ENCODE measurements at places on chromosomes 7 and 10.

DNA sequence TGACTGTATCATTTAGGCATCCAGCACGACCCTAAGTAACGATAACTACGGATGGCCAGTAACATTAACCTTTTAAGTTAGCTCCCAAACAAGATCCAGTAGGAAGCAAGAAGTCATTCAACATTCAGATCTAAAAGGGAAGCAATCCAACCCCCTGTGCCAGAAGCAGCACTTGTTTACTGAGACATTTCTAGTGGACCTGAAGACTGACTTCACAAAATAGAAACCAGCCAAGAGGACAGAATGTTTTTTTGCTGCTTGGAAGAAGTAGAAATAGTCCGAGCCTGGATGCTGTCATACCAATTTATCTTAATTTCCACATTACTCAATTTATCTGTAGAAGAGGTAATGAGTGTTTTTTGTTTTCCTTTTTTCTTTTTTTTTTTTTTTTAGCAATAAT lies 88.0 kb upstream of the CTTNBP2 start:
- no peak for DNase-seq

- no peak for DNase-seq
These were observed 29.6 kb downstream of the MAD1L1 start for GRCh38 chr7:2202901-2203765.

DNA sequence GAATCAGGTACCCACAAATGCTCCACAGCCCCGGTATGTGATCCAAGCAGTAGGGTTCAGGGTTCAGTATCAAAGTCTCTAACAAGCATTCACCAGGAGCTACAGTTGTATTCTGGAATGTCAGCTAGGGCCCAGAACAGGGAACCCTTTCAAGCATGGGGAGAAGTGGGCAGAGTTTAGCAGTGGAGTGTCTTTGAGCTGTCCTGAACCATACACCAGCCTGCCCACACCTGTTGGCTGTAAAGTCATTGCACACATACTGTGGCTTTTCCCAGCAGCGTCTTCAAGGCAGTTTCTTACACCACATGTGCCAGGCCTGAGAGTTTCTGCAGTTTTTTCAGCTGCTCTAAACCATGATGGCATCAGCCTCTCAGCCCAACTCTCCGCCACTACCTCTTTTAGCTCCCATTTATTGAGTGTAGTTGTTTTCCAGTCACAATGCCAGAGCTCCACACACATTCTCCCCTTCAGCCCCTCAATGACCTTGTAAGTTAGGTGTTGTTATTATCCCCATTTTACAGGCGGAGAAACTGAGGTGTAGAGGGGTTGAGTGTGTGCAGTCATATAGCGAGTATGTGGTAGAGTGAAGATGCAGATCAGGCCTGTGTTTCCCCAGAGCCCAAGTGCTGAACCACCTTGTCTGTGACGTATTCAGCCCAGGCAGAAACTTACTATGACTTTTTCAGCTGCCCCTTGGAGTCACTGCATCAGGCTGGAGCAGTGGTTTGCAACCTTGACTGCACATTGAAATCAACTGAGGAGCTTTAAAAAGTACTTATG lies 83.1 kb downstream of the CHN2 start:
- no peak for DNase-seq

DNA sequence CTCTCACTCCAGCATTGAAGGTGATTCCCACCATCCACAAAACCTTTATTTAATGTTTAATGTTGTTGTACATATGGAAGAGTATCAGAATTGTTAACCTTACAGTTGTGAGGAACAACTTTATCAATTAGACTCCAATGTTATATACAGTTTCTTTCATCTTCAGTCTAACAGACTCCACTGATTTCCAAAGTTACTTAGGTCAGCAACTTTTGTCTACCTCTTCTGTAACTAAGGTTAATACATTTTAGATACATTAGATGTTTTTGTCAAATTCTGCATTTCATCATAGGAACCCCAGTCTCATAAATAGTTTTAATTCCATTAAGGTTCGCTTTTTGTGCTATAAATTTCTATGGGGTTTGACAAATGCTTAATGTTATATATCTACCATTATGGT lies 223.9 kb upstream of the POM121L12 start:
- no peak for DNase-seq

- DNase-seq: no peak
These were observed 57.2 kb upstream of the INPP5A start for GRCh38 chr10:132480356-132480755.

GRCh38 chr10:90787393-90788198 lies 70.2 kb downstream of the HTR7 start:
- DNase-seq: peak; percentile 6

DNA sequence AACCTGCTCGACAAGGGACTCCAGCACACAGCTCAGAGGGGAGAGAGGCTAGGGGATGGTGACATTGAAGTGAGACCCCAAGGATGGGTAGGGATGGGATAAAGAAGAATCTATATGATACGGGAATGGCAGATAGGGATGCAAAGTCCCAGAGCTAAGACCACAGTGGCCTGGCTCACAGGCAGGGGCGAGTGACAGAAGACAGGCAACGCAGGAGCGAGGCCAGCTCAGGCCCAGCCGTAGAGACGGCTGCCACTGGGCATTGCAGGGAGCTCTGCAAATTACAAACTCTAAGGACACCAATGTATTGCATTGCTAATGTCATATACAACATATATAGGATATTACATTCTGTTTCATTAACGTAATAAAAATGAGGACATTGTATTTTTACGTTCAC lies 131.4 kb downstream of the TCERG1L start:
- no peak for DNase-seq

DNA sequence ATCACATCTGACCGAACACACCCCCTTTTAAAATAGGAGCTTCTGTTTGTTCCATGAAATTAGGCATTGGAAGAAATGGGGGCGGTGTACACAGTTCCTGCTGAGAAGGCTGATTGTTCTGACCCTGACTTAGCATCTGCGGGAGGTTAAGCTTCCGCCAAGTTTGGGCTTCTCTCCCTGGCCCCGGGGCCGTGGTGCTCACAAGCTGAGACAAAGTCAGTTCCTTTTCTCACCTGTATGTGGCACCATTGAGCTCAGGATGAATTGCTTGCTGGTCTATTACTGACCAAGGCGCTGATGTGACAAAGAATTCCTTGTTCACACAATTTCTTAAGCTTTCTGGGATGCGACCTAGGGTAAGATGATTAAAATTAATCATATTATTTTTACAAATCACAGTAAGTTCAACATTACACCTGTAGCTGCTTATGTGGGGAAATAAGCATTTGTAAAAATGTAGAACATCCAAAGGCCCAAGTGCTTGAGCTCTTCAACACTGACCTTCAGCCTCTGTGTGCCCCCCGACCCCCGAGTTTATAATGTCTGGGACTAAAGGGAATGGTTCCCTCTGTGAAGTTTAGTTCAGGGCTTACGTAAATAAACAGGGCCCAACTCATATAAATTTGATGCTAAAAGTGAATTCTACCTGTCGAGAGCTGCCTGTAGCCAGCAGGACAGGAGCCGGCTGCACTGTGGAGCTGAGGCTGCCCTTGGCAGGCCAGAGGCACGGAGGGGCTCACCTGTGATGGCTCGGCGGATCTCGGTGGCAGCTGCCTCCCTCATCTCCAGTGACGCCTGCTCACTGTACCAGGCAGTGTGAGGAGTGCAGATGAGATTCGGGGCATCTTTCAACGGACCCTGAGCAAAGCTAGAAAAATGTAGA lies 50.8 kb downstream of the ZRANB1 start:
- DNase-seq: peak; percentile 67

- DNase-seq: no peak
These were observed 187.9 kb downstream of the SNX10 start for GRCh38 chr7:26479581-26479980.

- DNase-seq: no peak
These were observed 117.3 kb upstream of the CDK6 start for GRCh38 chr7:92953657-92954056.

DNA sequence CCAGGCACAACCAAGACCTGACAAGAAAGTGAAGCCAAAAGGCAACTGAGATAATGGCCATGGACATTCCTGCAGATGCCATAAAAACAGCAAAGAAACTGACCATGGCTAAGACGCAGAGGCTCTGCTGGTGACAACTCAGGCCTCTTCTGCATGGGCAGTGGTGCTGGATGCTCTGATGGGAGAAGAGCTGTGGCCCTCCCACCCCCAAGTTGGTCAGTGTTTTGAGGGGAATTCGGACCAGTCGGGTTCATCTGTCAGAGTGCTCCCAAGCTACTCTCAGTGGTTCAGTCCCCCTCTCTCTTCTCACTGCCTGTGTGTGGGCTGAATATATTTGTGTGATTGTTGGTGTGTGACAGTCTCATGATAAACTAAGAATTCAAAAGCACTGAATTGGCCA lies 79.0 kb upstream of the GPR26 start:
- DNase-seq: no peak

GRCh38 chr7:156606691-156607331 lies 33.8 kb upstream of the RNF32 start:
- DNase-seq: no peak

DNA sequence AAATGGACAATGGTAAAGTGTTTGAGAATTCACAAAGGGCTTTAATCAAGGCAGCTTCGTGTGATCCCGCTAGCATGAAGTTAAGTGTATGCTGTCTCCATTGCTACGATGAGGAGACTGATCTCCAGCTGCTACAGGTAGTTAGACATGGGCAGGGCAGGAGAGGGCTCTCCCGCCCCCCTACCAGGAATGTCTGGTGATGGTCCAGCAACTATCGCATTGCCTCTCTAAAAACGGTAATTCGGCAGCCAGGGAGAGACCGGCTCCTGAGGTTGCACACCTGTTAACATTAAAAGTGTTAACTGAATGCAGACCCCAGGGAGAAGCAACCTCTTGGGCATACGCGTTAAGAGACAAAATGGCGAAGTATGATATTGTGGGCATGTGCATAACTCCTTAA lies 37.9 kb downstream of the SVIL start:
- DNase-seq: no peak

DNA sequence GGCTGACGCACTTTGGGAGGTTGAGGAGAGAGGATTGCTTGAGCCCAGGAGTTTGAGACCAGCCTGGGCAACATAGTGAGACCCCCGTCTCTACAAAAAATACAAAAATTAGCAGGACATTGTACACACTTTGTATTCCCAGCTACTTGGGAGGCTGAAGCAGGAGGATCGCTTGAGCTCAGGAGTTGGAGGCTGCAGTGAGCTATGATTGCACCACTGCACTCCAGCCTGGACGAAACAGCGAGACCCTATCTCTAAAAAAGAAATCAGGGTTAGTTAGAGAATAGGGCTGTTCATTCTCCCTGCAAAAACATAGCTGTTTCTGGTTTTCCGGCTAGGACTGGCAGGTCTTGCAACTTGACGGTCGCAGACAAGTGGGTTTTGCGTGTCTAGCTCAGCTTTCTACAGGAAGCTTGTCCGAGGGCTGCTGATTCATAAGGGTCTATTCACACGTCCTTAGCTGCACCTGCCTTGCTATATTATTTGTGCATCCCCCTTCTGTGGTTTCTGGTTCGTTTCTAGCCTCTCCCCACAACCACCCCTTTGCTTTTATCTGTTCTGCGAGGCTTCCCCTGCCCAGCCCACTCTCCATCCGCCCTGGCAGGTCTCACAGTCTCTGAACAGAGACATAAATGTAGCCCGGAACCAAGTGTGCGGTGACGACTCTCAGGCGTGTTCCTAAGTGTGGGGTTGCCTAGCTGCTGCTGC lies 10.7 kb downstream of the AMZ1 start:
- DNase-seq: no peak

GRCh38 chr10:118590334-118590733 lies 5.1 kb downstream of the PRLHR start:
- no peak for DNase-seq

- DNase-seq: no peak
These were observed 87.3 kb upstream of the STEAP1B start for GRCh38 chr7:22587322-22587721.

DNA sequence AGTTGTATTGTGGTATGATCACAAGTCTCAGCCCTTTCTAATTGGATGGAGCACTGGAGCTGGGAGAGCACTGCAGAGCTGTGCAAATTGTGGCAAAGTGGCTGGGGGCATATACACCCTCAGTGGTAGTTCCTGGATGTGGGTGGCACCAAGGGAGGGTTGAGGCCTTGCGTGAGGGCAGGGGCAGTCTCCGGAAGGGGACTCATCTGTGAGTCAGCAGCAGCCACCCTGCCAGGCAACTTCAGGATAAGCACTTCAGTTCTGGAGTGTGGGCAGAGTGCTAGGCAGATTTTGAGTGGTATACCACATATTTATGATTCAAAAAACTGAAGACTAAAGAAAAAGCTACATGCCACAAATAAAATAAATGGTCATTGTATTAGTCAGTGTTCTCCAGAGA lies 210.5 kb downstream of the ETV1 start:
- no peak for DNase-seq

DNA sequence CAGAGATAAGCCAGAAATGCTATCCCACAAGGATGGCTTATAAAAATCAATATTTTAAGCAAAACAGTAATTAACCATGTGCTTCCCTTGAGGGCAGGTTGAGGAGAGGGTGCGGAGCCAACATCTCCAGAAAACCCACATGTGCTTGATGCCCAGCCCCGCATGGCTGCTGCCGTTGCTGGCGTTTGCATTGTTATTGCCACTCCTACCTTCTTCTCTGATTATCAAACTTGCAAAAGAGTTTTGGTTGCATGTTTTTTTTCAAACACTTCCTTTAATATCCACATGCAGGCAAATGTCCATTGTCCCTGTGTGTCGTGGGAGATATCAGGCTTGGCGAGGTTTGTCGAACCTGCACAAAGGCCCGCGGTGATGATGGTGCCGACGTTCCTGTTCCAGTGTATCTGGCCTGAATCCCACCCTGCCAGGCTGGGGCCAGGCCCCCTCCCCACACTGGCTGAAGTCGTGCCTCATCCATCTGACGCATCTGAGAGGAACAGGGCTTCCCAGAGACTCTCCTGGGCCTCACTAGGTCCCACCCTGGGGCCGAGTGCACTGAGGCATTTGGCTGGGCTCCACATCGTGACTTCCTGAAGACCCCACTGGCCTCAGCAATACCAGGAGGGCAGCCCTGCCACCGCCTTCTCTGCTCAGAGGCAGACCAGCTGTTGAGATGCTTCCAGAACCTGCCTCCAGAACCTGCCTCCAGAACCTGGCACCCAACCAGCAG lies 40.9 kb downstream of the TCERG1L start:
- DNase-seq: no peak

DNA sequence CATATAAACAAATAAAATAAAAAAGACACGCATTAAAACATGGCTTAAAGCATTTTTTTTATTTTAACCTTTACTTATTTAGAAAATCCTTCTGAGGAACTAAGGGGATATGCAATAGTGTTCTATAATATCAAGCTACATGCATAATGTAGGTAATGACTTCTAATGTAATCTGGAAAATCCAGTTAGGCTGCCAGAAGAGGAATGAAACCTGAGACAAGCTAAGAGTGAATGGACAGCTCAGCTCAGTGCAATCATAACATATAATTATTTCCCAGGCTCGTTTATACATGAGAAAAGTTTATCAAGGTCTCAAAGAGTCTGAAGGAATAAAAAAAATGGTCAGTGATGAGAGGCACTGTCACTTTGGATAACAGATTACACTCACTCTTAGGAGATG lies 649.0 kb upstream of the PCDH15 start:
- DNase-seq: no peak

GRCh38 chr10:3135006-3135405 lies 37.6 kb downstream of the PITRM1 start:
- no peak for DNase-seq

GRCh38 chr10:106311590-106311989 lies 852.9 kb downstream of the SORCS1 start:
- no peak for DNase-seq

GRCh38 chr7:42856605-42856987 lies 55.3 kb downstream of the C7orf25 start:
- no peak for DNase-seq

Data from hematopoietic multipotent progenitor cell treated with erythropoietin and hydrocortisone succinate and interleukin-3 and kit ligand, for 17 days (in vitro differentiated cells).